Stimulated activated CD4-positive, alpha-beta T cell treated with anti-CD3 and anti-CD28 coated beads, Interleukin-15, amount 100 ng/mL, for 1 hour (primary cell): ENCODE measurements at places on chromosomes 13 and 19.

- no peak for DNase-seq
Measured at GRCh38 chr19:13830114-13830740, 35.0 kb downstream of the ZSWIM4 start.

DNA sequence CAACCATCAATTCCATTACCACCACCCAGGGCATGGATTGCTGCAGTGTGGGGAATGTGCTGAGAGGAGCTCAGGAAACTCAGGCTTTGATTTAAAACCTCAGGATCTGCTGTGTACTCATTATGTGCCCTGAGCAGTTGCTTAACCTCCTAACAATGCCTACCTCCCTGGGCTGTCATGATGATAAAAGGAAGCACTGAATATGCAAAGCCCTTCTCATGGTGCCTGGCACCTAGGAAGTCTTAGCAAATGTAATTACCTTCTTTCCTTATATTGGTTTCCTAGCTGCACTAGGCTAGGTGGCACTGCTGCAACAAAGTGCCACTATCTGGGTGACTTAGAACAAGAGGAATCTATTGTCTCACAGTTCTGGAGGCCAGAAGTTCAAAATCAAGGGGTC is 62.2 kb downstream of the KCTD12 start:
- DNase-seq: no peak

DNA sequence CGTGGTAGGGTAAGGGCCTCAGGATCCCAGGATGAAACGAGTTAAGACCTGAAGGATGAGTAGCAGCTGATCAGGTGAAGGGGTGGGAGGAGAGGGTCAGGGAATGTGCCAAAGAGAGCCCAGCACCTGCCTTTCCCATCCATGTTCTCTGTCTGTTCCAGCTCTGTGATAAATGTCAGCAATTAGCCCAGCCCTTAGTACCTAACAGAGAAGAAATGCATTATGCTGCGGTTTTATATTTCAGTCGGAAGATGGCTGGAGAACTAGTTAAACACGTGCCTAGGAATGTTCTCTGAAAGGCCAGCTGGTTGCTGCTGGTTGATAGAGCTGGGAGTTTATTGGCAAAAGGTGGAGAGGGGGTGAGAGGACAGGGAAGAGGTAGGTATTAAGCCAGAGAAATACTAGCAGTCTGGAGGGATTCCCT is 268.2 kb downstream of the SHISA2 start:
- no peak for DNase-seq

- no peak for DNase-seq
Measured at GRCh38 chr19:7788933-7789323, 25.9 kb downstream of the CLEC4M start.

DNA sequence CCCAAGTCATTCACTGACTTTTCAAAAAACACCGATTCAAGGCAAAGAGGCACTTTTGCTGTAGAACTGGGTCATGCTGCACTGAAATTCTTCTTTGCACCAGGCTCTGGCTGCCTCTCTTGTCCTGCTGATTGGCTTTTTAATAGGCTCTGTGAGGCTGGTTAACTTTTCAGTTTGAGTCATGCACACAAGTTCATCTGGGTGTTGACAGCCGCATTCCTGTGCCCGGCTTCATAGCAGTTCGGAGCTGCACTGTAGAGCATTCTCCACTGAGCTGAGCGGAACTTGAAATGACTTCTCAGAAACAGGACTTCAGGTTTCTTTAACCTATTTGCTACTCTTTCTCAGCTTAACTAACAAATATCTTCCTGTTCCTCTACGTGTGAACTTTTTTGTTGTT is 978.3 kb downstream of the UQCRFS1 start:
- no peak for DNase-seq

DNA sequence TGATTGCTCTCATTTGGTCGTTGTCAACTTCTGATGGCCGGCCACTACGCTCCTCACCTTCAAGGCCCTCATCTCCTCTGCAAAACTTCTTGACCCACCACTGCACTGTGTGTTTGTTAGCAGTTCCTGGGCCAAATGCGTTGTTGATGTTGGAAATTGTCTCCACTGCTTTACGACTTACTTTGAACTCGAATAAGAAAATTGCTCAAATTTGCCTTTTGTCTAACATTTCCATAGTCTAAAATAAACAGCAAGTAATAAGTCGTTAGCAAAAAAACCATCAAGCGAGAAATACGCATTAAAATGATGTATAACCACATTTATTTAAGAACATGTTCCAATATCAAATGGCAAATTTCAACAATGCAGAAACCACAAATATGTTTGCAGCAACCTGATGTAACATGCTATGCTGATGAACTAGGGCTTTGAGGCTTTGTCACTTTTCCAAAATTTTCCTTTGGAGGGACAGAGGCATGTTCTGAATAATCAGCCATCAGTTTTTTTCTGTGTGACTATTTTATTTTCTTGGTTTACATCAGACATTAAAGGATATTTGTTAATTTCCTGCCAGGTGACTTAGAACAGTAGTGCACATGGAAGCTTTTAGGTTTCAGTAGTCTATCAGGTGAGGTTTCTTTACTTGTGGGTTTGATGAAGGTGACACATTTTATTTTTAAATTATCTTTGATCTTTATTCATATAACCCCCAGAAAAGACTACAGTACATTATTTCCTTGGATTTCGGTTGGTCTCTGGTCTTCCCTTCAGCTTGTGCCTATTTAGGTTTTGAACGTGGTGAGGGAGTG is 74.7 kb upstream of the TEX29 start:
- no peak for DNase-seq
